ENCODE measurements at places on chromosomes 4 and X.

- DNase-seq, result no peak
These were observed 102.3 kb downstream of the SCD5 start for GRCh38 chr4:82696117-82696860.

GRCh38 chr4:4803216-4803911, 56.1 kb upstream of the MSX1 start:
- DNase-seq, result no peak

DNA sequence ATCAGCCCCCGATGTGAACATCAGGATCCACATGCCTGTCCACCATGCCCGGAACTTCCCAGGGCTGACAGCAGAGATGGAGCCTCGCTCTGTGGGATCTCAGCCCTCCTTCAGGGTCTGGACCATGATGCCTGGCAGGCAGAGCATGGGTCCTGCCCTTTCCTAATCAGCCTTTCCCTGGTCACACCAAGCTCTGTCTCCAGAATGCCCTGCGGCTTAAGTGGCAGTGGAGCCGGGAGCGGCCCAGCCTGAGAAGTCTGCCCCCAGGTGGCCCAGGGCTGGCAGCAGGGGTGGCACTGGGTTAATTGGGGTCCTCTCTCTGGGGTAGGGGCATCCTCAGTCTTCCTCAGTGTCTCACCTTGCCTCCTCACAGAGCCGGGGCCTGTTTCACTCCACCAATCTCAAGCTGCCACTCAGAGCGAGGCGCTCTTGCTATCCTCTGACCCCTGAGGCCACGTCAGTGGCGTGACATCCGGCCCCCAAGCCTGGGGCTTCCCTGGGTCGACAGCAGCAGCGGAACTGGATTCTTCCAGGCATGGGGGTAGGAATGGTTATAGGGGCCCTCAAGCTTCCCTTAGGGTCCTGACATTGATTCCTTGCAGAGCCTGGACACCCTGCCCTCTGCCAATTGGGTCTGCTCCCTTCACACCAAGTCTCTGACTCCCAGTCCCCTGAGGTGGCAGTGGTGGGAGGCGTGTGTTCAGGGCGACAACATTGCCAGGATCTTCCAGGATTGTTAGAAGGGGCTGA, 20.8 kb upstream of the TMEM185A start:
- no peak for DNase-seq

DNA sequence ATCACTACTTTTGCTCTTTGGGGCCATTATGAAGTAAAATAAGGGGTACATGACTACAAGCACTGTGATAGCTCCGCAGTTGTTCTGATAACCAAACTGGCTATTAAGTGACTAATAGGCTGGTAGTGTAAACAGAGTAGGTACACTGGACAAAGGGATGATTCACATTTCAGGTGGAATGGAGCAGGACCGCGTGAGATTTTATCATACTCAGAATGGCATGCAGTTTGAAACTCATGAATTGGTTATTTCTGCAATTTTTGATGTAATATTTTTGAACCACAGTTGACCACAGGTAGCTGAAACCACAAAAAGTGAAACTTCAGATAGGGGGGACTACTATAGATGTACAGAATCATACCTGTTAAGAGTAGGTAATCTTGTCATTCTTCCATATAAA, 55.8 kb downstream of the PAK3 start:
- no peak for DNase-seq

DNA sequence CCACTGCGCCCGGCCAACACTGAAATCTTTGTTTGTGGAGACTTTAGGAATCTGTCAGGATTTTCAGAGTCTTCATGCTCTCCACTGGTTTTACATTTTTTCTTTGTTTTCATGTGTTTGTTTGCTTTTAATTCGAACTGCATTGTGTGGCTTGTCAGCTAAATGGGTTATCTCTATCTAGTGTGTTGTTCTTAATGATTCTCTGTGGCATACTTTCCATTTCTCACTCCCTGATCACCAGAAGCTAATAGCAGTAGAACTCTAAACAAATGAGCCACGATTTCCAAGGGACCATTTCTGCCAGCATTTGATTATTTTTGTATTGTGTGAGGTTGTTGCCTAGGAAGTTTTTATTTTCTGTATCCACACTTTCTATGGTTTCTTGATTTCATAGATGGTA, 352.4 kb downstream of the CAMK2D start:
- no peak for DNase-seq

DNA sequence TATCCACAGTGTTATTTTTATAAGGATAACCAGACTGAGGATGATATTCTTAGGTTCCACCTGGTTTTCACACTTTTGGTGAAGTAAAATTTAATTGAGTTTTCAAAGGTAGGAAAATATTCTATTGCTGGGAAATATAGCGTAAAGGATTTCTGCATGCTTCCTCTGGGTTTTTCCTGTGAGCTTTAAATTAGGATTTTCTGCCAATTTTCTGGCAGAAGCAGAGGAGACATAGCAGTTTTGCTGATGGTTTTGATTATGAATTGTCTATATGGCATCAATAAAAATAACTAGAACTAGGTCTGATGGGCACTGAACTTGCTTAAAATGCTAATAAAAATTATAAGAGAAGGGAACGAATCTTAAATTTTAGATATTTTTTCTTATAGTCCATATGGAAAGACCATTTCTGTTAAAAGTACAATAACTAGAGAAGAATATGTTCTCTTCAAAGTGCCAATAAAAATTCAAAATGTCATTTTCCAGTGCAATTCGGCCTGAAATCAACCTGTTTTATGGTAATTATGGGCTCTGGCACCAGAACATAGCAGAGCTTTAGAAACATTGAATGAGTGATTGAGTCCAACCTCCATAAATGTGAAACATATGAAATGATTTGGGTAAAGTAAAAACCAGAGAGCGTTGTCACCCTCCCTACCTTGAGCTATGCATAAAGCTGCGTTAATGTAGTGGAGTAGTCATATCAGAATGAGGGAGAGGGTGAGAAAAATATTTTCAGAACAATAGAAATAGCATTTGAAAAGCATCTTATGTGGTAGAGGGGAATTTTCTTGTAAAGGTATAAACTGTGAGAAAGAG, 279.7 kb downstream of the SPRY1 start:
- DNase-seq, result no peak

GRCh38 chrX:65634732-65635131, 32.7 kb upstream of the MSN start:
- no peak for DNase-seq

- peak; percentile 43 for DNase-seq
These were observed 39.3 kb upstream of the CLDN34 start for GRCh38 chrX:9927698-9928482.

GRCh38 chr4:121057466-121057922, 14.8 kb downstream of the NDNF start:
- peak; percentile 0 for DNase-seq

DNA sequence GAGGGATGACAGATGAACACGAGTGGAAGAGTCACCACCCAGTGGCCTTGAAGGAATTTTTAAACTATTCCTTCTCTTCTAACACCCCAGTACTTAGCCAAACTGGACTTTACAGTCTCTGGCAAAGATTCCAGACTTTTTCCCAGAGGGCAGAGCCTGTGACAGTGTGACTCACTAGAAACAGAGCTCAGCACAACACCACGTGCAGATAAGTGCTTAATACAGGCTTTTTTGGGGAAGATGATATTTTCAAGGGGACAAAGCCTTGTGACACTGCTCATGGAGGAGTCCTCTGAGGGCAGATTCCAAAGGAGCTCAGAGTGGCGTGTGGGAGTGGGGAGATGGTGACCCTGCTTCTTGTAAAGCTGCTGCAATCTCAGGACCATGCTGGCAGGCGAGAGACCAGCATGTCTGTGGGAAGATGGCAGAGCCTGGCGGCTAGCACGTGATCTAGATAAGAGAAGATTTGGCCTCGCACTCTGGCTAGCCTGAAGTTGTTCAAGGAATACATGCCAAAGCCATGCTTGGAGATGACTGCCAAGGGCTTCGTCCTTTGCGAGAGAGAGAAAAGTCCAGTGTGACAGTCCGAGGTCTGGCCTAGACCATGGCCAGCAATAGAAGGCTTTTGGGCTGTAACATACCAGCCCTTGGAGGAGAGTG, 2.4 kb downstream of the RAB33A start:
- no peak for DNase-seq

- DNase-seq, result peak; percentile 0
These were observed 9.0 kb upstream of the MAGEA8 start for GRCh38 chrX:149871940-149872339.

DNA sequence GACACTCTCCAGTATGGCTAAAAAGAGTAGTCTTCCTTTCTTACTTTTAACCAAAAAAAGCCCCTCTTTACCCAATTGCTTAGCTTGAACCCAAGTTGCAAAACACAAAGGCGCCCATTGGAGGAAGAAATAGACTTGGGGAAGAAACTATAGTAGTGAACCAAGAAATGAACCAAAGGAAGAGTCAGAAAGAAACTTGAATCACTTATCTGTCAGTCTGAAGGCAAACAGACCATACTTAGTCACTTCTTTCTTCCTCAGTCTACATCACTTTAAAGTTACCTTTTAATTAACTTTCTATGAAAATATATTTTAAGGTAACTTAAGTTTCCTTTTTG, 161.4 kb upstream of the GIMD1 start:
- no peak for DNase-seq

- DNase-seq, result peak; percentile 1
These were observed 335.2 kb downstream of the UBE2NL start for GRCh38 chrX:144219035-144219434.

DNA sequence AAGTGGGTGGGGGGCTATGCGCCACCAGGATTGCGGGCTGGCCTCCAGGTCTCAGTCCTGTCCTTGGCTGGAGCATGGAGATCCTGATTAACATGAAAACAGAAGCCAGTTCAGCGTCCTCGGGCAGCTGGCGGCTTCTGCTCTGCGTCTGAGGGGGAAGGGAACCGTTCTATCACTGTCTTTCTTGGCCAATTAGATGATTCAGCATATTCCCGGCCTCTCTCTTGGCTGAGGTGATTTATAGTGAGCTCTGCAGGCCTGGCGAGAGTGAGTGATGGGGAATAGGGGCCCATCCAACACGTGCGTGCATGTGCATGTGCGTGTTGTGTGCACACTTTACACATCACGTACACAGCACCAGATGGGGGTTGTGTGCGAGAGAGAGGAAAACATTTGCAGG, 145.8 kb upstream of the ATP6AP2 start:
- DNase-seq, result peak; percentile 76

- no peak for DNase-seq
These were observed 47.0 kb downstream of the SPRY1 start for GRCh38 chr4:123443401-123444289.

DNA sequence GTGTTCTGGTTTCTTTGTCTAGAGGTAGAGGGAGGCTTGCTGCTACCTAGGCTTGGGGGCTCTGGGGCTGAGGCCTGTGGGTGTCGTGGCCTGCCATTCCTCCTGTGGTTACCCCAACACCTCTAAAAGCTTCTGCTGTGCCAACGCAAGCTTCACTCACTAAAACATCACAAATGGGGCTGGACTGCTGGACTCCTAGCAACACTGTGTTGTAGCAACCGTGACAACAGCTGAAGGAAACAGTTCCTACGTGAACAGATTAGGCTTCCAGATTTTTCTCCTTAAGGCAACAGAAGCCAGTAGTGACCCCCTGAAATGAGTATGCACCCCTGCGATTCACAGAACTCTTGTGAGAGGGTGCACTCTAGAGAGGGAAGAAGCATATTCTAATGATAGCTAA, 138.3 kb upstream of the TEX13D start:
- DNase-seq, result no peak

DNA sequence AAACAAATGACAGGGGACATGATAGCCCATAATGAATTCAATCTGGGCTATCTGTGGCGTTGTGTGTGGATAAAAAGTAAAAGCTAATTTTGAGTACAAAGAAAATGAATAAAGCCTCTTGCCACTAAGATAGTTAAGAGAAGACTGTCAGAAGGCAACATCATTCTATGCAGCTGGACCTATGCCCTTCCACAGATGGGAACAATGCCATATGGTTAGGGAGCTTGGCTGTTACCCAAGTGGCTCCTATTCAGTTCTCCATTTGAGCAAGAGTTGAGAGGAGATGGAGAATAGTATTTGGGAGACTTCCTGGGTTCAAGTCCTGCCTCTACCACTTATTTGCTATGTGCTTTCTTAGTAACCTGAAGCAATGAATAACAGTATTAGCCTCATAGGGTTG, 107.7 kb downstream of the ANXA3 start:
- DNase-seq, result peak; percentile 62

- no peak for DNase-seq
These were observed 288.0 kb upstream of the PPP1R2C start for GRCh38 chrX:43065978-43066377.

DNA sequence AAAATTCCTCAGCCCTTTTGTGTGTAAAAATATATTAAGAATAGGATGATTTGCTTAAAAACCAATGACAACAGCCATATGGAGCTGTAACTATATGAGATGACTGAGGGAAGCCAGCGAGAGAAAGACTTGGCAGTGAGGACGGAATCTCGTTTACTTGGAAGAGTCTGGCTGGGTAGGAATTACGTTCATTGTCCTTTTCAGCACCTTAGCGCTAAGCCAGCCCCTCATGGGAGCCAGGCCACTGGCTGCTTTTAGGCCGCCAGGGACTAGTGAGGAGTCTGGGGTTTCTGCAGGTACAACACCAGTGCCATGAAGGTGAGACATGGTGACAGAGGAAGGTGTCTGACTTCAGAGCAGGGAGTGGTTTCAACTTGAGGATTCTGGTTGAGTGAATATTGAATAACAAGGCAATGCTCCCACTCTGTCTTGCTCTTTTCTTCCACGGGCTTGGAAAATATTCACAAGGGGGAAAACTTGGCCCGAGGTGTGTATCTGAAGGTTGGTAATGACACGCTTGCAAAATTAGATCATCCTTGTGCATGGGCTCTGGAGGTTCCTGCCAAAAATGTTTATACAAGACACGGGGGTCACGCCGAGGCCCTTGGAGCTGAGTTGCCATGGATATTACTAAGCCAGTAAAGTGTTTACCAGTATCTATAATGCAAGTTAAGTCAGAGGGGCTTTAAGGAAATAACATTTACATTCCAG, 17.4 kb downstream of the KLF3 start:
- no peak for DNase-seq

GRCh38 chr4:188423039-188423438, 283.8 kb downstream of the TRIML1 start:
- DNase-seq, result no peak

DNA sequence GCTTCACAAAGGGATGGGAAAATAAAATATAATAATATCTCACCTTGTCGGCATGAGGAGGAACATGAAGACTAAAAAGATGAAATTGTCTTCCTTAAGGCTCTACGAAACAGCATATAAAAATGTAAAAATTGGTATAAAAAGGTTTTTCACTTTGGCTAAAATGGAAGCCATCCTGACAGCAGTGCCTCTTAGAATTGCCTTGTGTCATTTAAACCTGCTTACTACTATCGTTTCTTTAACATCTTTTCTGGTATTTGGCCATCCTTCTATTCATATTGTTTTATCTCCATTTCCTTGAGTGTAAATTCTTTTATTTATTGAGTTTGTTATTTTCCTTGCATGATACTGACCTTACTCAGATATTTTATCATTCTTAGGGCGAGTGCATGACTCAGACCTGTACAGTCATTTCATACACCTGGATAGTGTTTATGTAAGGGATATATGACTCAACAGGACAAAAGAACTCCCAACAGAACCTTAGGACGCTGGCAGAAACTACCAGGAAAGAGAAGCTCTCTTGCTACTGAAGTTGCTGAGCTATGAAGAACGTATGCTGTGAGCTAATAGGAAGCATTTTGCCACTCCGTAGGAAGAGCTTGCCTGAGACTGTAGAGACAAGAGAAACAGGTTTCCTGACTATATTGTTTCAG, 5.8 kb upstream of the CDKN2AIP start:
- peak; percentile 3 for DNase-seq

GRCh38 chr4:6200011-6200921, at the start of gene JAKMIP1:
TSS of gene JAKMIP1 (minus strand) at chr4:6200549. CDS start at chr4:6112850, 87,699 bp downstream.
- peak; percentile 85 for DNase-seq

GRCh38 chr4:112523008-112523721, 7.2 kb upstream of the NEUROG2 start:
- DNase-seq, result no peak

- DNase-seq, result peak; percentile 5
These were observed 348.4 kb upstream of the FAT1 start for GRCh38 chr4:187071946-187072600.

All from NCI-H69 (cell line).